ENCODE measurements at places on chromosomes 1 and 21.

DNA sequence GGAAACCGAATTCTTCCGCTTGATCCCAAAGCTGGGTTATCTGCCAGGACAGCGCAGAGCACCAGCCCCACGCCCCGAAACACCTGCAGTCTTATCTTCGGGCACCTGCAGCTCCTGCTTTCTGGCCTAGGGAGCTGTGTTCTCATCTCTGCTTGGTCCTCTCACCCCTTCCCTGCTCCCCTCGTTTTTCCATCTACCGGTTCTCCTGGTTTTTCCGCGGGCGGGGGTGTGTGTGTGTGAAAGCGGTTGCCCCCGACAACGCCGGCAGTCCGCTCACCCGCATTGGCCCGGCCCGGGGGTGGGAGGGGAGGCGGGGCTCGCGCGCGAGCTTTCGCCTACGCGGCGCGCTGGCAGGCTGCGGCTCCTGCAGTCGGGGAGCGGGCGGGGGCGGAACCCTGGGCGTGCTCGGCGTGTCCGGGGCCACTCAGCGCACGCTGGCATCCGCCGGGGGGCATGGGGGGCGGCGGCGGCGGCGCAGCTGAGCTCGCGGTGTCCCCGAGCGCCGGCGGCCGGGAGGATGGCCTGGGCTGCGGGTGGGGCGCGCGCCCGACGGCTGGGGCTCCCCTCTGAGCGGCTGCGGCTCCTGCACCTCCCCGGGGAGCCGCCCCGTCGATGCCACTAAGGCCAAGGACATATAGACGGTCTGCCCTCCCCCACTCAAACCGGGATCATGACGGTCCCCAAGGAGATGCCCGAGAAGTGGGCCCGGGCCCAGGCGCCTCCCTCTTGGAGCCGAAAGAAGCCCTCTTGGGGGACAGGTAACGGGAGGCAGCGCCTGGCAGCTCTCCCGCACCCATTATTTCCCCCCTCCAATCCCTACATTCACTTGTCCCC lies 3.2 kb downstream of the ATP8B2 start:
- peak; percentile 70 for DNase-seq

DNA sequence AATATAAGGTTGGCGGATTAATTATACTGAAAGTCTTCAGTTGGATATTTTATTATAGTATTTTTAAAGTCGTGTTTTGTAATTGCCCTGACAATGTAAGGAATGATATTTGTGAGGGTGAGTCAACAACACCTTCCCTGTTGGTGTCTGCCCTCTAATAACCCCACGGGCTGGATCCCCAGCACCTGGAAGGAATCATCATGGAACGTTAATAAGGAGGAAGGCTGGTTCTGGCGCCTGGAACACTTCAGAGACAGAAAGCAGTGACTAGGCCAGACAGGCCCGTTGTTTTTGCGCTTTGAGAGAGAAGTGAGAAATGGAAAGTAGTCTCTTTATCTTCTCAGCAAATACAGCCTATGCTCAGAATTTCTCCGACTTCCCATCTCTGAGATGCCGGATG lies 31.6 kb downstream of the TEX35 start:
- DNase-seq = no peak

- DNase-seq = no peak
These were observed 38.0 kb downstream of the TMEM50B start for GRCh38 chr21:33441489-33442477.

- DNase-seq = no peak
These were observed 23.0 kb downstream of the ZBED6 start for GRCh38 chr1:203818399-203818798.

DNA sequence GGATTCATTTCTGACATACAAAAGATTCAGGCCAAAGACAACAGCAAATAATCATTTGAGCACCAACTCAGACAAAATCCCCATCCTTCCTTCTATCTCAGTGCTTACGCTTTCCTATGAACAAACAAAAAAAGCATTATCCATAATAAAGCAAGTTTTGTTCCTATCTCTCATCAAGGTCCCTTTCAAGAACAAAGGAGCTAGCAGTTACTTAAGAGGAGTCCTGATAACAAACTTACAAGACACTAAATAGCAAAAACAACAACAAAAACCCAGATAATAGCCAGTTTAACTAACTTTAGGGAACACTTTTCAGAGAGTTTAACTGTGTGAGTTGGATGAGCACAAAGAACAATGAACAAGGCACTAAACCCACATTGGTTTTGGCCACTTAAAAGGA lies 10.5 kb downstream of the EVI5 start:
- DNase-seq = no peak

DNA sequence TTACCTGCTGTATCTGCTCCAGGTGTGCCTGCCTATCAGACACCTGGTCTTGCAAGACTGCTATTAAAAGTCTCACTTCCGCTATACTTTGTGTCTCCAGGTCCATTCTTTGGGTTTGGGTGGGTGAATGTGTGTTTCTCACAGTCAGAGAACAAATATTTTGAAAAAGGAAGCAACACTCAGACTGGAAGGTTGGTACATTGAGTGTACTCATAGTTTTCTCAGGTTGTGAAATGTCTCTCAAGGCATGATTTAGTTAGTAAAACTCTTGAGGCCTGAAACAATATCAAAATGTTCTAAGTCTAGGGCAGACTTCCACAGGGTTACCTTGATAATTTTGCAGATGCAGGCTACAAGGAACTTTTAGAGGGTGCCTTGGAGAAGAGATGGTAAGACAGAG lies 429.9 kb upstream of the ZRANB2 start:
- no peak for DNase-seq

DNA sequence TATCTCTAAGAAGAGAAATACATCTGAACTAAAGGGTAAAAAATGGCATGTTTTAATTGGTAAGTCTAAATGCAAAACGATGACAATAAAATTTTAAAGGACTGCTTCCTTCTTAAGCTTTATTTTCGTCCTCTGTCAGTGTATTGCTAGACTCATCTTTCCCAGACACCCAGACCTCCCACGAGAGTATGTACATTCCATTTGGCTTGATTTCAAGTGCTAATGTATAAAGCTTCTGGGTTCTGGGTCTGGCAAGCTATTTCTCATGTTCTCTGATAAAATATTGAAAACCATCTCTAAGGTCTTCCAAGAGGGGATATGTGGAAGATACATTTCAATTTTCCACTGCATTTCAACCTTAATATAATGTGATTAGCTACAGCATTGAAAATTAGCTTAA lies 24.6 kb upstream of the SLC2A1 start:
- no peak for DNase-seq

- no peak for DNase-seq
These were observed 99.8 kb downstream of the PSMG1 start for GRCh38 chr21:39083377-39084008.

DNA sequence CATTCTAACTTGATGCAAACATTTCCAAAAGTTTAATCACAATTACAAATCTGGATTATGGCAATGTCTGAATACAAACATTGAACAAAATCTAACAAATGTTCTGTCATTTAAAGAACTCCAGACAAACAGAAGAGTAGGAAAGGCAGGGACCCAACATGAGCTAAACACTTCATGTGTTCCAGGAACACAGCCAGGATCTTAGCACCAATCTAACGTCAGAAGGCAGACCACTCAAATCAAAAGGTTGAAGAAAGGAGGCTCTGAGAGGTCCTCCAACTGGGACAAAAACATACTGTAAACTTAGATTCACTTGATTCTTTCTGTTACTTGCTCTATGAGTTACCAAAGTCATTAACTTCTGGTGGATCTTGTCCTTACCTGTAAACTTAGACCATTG lies 374.0 kb downstream of the NEGR1 start:
- DNase-seq = no peak

DNA sequence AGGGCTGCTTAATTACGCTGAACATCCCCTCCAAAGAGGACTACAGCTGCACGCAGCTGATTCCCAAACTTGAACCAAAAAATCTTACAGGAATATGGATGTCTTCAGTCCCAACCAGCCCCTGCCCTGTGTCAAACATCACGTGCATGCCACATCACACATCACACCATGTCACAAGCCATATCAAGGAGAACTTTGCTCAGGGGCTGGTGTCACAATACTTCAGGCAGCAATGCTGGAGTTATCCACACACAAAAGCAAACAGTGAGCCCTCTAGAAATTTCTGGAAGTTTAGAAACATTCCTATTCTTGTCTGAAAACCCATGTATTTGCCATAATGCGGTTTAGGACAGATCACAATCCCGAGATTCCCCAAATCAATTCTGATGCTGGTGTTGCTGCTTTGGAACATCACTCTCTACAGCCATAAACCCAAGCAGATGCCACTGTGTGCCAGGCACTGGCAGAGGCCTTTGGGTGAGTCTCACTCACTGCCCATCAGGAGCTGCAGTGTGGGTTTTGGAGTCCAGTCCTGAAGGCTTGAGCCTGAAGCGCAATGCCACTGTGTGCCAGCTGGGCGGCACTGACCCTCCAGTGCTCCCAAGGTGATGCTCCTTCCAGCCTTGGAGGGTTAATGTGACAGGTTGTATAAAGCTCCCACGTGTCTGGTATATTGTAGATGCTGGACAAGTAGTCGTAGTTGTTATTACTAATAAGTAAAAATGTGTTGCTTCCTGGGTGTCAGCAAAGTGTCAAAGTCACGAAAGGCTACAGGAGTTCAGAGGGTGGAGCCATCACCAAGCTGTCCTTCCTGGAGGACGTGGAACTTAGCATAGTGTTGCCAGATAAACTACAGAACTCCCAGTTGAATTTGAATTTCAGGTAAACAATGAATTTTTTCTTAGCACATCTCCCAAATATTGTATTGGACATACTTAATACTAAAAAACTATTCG lies 20.1 kb upstream of the EFNA1 start:
- DNase-seq = no peak

DNA sequence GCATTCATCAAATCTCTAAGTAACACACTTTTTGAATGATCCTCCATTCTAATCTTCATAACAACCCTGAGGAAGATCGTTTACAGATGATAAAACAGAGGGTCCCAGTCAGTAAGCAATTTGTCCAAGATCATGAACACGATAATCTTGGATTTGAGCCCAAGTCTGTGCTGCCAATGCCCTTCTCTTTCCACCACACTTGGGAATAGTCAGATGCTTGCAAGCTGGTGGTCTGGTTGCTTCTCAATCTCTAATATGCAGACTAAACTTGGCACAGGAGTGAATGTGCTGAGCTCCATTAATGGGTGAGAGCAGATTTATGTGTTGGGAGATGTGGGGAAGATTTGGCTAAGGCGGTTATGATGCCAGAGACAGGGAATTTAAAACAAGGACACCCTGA lies 430.6 kb upstream of the DAB1 start:
- DNase-seq = no peak

Data from common myeloid progenitor, CD34-positive (primary cell).